ENCODE measurements at places on chromosomes 2 and 18. TPM values are rescaled to one million over a fixed set of nuclear protein-coding genes. Genes with fewer than 3 reads are reported as not detected.

GRCh38 chr18:57220480-57220879 is 73.6 kb downstream of the BOD1L2 start:
- no peak for DNase-seq

DNA sequence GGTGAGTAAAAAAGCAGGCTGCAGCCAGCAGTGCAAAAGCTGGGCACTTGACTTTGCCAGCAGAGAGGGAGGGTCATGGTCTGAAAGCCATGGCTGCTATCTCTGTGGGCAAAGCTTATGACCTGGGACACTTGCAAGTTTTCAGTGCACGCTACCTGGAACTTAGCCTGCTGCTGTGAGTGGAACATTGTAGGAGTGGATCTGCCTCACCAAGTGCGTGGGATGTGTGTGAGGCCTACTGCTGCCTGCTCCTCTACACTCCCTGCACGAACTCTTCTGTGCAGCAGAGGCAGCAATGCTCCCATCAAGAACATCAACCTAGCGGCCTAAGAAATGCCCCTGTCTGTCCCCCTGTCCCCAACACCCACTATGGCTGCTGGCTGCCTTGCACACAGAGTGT is 344.1 kb upstream of the REG3G start:
- no peak for DNase-seq

DNA sequence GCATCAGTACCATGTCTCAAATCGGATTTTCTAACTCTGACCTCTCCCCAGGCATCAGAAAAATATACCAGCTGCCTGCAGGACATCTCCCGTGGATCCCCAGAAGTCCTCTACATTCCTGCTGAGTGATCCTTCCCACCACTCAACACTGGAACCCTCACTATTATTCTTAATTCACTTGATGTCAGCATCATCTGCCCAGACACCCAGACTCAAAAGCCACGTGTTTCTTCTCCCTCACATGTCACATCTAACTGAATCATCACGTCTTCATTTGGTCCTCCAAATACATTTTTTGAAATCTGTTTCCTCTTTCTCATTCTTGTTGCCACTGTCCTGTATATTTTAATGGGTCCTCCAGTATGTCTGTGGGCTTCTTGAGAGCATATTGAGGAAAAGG is 218.6 kb downstream of the HRH4 start:
- DNase-seq: no peak

Gene GALNT1
- 33.9 TPM for total RNA-seq

- DNase-seq: no peak
These were observed 7.8 kb downstream of the SULT1C4 start for GRCh38 chr2:108385411-108386071.

- no peak for DNase-seq
These were observed 88.8 kb downstream of the KYNU start for GRCh38 chr2:142966284-142966683.

Gene FBXO48
- 1.1 TPM for total RNA-seq

Gene SGPP2
- total RNA-seq: 1.1 TPM

Gene TBR1
- not detected for total RNA-seq

DNA sequence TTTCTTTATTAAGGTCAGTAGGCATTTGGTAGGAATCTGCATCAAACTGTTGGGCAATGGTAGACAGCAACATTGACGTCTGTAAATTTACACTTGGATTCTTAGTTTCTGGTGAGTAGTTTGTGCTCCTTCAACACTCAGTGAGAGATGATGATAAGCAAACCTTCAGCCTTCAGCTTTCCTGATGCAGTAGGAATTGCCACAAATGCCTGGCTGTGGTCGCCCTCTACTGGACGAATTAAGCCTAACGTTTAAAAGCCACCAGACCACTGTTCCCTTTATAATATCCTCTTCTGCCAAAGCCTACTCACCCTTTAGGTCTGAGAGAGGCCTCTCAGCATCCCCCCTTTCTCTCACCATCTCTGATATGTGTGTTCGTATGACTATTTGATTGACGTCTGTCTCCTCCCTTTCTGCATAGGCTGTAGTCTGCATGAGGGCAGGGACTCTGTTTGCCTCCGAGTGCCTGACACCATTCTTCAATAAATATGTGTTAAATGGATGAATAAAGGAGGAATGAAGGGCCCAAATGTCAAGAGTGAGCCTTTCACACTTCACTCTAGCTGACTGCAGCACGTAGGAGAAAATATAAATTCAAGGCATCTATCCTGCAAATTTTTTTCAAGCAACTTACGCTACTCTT is 47.0 kb upstream of the PLEKHM3 start:
- DNase-seq: peak; percentile 78

Gene ALPI
- total RNA-seq: not detected

Gene ACSL3
- 75.7 TPM for total RNA-seq

- no peak for DNase-seq
These were observed 935.2 kb upstream of the FAM98A start for GRCh38 chr2:34534341-34534740.

DNA sequence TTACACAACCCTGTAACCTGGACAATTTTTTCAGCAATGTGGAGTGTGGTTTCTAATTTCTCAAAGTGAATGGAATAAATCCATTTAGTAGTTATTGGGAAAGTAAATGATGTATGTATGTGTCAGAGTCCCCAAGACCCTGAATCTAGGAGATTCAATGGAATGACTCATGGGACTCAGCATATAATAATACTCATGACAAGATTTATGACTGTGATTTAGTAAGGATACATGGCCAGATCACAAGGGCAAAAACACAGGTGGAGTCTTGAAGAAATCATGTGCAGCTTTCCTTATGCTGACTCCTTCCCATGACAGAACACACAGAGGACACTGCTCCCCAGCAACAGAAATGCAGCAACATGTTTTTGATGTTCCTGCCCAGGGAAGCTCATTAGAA is 1877.7 kb upstream of the LRRTM1 start:
- no peak for DNase-seq

Gene SP9
- not detected for total RNA-seq

DNA sequence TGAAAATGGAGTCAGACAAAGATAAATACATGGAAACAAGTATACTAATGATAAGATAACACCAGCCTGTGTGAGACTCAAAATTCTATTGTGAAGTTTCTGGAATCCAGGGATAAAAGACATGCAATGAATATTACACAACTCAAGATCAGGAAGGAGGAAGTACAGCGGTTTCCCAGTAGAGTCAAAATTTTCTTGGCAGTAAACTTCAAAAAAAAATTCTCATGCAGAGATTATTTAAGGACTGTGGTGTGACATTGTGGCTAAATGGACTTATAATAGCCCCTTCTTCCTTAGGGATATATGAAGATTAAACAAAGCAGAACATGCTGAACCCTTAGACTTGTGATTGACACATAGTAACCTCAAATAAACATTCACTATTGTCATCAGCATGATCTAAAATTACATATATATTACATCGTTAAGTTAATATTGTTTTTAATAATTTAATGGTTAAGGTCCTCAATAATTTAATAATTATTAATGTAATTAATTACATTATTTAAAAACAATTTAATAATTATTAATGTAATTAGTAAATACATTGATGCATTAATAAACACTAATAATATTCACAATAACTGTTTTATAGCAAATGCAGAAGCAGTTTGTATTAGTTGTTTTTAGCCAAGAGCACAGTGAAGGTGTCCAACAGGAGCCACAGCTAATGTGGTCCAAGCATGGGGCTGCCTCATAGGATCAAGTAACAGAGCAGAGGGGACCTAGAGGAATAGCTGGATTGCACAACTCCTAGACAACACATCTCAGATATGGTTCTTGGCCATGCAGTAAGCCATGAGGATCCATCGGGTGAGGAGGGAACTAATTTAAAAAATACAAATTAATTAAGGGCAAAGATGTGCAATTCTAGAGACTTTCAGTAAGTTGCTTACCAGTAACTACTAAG is 77.3 kb downstream of the POLE4 start:
- no peak for DNase-seq

Gene HOXD4
- 3.4 TPM for total RNA-seq

- DNase-seq: no peak
These were observed 1.5 kb downstream of the SPOPL start for GRCh38 chr2:138503087-138503442.

Gene CGREF1
- total RNA-seq: 0.82 TPM

GRCh38 chr2:203714112-203714511 is 7.7 kb downstream of the CD28 start:
- DNase-seq: no peak

DNA sequence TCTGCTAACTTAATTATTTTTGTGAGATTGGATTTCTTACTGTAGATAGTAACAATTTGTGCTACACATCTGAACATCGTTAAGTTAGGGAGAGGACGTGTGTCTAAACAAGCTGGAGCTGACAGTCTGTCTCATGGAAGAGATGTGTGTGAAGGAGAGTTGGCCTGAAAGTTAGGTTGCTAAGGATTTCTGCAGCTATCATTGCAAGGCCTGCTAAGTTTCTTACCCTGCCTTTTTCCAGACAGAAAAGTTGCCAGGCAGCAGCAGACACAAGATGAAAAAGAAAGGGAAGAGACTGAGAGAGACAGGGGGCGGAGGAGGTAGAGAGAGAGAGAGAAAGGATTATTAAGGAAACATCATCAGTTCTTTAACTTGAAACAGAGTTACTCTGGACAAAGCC is 4.1 kb upstream of the LRP1B start:
- no peak for DNase-seq

DNA sequence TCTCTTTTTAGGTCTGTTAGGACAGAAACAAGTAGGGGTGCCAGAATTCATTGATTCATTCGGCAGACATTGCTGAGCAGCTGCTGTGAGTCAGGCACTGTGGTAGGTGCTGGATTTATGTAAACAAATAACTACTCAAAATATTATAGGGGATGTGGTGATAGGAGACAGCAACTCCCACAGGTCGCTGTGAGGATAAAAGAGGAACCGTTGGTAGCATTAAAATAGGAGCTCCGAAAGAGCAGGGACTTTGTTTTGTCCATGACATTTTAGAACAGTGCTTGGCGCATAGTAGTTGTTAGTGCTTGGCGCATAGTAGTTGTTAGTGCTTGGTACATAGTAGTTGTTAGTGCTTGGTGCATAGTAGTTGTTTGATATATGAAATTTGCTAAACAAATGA is 29.2 kb downstream of the ATP6V1C2 start:
- DNase-seq: no peak

DNA sequence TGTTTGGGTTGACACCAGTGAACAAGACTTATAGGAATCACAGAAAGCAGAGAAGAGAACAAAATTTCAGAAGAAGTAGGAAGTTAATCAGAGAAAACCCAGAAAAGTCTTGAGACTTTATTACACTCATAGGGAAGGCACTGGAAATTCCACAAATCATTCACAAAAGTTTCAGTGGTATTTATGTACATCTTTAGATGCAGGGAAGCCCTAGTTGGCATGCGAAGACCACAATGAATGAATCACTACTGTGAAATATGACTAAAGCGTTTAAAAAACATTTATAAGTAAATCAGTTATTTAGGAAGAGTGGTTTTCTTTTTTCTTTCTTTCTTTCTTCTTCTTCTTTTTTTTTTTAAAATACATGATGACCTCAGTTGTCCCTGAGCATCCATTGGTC is 105.1 kb downstream of the NUP35 start:
- no peak for DNase-seq

- no peak for DNase-seq
These were observed 292.5 kb downstream of the NUP35 start for GRCh38 chr2:183416753-183417152.

Gene HOXD3
- 4.2 TPM for total RNA-seq

DNA sequence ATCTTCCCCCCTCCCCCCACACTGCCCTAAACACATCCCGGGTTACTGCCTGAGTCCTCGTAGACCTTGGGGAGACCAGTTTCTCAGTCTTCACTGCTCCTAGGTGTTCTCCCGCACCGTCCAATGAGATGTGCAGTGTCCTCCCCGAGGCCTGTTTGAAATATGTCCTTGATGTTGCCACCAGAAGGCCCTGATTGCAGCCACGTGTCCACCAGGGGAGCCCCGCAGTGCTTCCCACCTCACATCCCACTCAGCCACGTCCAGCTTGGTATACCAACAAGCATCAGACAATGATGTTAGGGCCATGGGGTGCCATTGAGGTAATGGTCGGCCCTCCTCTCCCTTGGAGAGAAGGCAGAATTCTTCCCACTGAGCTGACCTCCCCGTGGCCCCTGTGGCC is 38.7 kb downstream of the TCF7L1 start:
- DNase-seq: no peak

DNA sequence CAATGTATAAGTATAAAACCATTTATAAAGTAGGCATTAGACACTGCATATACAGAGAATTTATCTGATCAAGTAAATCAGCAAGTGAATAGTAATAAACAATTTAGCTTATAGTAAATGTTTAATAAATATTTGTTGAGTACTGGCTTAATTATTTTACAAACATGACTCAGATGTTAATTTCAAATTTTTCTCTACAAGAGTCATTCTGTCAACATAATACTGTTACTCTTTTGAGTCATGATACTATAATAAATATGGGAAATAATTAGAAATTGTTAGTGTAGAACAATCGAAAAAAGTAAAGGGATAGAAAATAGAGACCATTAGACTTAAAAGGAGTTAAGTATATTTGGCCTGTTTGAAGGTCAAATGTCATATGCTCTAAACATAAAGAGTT is 133.6 kb upstream of the MC4R start:
- no peak for DNase-seq
